ENCODE measurements at places on chromosomes 7 and 10.

DNA sequence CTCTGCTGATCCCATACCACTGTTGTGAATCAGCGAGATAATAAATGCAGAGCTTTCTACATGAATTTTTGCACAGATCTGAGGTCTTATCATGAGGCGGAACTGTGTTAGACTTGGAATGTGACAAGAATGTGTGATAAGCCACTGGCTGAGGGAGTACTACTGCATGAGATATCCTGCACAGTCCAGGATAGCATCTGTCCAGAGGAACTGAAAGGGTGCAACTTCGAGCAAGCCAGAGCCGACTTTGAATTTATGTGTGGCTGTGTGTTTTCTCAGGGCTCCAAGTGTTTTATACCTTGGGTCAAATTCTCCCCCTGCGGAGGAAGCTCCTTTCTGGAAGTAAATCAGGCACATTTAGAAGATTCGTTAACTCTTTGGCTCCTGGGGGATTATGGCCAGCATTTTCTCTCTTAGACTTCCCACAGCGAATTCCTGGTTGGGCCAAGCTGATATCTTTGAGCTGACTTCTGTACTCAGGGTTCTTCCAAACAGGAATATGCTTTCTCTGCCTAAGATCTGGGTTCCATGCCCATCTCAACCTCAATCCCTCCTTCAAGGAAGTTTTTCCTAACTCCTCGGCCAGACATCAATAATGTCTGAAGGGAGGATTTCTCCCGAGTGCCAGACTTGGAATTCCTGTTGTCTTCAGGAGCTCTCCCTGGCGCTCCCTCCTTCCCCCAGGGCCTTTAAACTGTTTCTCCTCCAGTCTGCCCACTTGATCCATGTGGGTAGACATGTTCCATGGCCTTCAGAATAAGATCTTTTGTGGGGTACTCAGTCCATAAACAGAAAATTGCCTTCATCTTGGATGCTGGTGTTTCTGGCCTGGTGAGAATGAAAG is 2.5 kb upstream of the MEST start:
- no peak for DNase-seq

DNA sequence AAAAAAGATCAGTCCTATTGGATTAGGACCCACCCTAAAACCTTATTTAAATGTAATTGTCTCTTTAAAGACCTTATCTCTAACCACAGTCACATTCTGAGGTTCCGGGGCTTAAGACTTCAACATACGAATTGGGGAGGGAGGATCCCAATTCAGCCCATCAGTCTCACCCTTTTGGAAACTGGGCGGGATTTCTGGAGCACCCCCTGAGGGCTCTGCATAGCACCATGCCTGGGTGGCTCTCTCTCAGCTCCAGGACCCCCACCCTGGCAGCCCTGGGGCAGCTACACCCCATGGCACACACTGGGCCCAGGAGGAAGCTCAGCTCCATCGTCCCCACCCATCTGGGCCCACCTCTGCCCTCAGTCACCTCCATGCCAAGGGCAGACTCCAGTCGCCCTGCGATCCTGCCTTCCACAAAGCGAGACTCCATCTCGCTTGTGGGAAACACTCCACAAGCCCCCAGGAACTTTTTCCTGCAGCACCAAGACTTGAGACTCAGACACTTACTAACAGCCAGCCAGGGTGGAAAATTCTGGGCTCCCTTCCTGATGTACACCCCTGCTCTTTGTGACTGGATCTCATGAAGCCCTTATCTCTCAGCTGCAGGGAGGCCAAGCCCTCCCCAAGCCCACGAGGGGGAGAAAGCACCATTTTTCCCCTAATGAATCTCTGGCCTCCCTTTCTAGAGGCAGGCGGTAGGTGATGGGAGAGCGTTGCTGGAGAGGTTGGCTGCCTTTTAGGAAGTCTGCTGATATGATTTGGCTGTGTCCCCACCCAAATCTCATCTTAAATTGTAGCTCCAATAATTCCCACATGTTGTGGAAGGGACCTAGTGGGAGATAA is 90.8 kb upstream of the KDM7A start:
- DNase-seq = no peak

GRCh38 chr7:79615466-79615865 is 162.0 kb upstream of the MAGI2 start:
- DNase-seq = no peak

- DNase-seq = no peak
Measured at GRCh38 chr10:90589825-90590224, 268.0 kb downstream of the HTR7 start.

DNA sequence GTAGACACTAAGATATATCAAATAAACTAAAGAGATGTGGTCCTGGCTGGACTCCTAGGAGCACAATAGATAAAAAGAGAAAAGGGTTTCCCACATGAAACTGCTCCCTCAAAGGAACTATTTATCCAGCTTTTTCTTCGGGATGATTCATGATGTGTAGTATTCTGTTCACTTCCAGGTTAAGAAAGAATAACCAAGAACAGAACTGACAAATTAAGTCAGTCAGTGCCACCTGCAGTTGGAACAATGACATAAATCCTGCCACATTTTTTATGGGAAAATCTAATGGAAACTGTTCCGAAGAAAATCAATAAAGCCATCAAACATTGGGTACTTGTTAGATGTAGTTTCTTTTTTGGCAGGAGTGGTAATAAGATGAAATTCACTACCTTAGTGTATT is 87.1 kb downstream of the POLR1F start:
- no peak for DNase-seq

DNA sequence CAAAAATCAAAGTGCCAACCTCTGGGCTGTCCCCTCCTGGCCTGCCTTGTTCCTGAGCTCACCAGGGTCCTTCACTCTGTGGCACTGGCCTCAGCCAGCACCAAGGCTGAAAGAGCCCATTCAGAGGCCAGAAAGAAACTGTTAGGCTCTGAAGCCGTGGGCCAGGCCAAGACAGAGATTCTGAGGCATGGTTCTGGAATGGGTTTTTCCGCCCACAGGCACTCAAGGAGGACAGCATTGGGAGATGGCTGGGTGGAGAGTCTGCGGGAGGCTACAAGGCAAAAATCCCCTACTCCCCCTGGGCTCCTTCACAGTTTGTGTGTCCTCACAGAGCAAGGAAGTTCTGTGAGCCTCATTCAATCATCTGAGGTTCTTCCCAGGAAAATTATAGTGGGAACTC is 31.7 kb downstream of the GRIFIN start:
- DNase-seq = no peak

DNA sequence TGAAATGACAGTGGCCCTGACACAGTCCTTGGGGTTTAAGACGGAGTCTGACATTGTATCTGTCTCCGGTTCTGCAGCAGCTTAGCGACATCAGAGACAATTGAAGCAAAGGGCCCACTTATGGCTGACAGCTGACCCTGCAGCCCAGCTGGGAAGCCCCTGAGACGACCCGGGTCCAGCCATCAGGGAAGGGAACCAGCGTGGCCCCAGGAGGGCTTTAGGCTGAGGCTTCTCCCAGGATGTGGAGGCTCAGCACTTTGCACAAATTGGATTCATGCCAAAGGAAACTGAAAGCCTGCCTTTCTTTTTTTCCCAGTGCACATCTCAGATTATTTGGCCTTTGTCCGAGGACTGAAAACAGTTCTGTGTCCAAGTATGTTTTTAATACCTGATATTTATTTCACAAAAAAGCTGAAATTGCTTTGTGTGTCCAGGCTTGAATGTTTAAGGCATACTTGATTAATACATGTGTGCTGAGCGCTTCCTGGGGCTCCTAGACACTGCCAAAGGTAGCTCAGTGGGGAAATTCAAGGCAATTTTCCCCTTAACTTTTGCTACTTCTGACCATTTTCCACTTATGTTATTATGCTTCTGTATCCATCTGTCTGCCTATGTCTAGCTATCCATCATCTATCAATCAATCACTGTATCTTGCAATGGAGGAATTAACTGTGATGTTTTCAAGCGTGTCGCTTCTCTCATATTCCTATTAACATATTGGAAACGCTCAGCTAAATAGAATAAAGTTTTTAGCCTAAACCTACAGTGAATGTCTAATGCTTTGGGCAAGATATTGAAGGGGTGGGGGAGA is 34.8 kb downstream of the KLF6 start:
- DNase-seq = no peak

DNA sequence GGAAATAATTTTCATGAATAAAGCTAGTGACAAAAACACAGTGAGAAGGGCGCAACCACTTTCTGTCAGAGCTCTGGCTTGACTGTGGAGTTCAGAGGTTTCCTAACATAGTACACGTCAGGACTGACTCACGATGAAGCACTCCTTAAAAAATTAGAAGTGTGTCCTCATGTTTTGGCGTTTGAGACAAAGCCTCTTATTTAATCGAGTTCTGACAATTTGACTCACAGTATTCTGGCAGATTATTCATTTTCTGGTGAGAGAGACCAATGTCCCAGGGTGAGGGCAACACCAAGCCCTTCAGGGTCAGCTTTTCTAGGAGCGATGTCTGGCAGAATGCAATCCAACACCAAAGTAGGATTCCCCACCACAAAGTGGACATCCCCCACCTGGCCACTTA is 108.7 kb downstream of the DIP2C start:
- no peak for DNase-seq
